ENCODE measurements at places on chromosomes 6 and 20. TPM values are rescaled to one million over a fixed set of nuclear protein-coding genes. Genes with fewer than 3 reads are reported as not detected.

- H3K4me1 ChIP-seq, result no peaks in the 10 kb centered on the region
- DNase-seq, result no peak
- no peak overlapping the region for H3K4me3 ChIP-seq
- H3K27me3 ChIP-seq, result no peaks in the 10 kb centered on the region
- H3K36me3 ChIP-seq, result peaks cover 6% of the 10 kb centered on the region
- no peak overlapping the region for H3K27ac ChIP-seq
Measured at GRCh38 chr20:21202259-21202658, 76.4 kb downstream of the KIZ start.

DNA sequence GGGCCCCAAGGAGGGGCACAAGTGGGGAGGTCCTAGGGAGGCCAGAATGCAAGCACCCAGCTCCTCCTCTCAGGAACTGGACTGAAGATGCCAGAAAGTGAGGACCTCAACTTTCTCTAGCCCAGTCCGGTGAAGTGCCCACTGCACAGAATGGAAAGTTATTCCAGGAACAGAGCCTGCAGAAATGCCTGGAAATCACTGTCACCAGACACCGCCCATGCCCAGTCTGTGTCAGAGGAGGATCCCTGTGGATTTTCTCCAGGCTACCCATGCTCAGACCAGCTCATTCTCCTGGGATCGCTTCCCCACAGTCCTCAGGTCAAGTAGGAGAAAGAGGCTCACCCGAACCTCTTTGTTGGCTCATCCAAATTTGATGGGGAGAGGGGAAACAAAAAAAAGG lies 6.5 kb downstream of the PRPH2 start:
- no peaks in the 10 kb centered on the region for H3K4me1 ChIP-seq
- no peak for DNase-seq
- H3K36me3 ChIP-seq, result no peaks in the 10 kb centered on the region
- H3K4me3 ChIP-seq, result no peak overlapping the region

DNA sequence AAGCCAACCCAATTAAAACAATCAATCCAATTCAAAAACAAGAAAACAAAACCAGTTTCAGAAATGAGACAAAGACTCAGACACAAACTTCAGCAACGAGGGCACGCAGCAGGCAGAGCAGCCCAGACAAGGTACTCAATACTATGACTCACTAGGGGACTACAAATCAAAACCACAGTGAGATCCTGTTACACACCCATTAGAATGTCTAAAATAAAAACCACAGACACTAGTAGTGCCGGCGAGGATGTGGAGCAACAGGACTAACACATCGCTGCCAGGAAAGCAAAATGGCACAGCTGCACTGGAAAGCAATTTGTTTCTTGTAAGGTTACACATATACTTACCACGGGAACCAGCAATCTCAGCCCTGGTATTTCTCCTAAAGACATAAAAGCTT lies 28.4 kb upstream of the MAS1L start:
- H3K27ac ChIP-seq, result no peak overlapping the region
- H3K36me3 ChIP-seq, result no peaks in the 10 kb centered on the region
- H3K4me1 ChIP-seq, result no peaks in the 10 kb centered on the region
- no peak for DNase-seq
- H3K27me3 ChIP-seq, result peaks cover 2% of the 10 kb centered on the region
- H3K4me3 ChIP-seq, result no peak overlapping the region

Gene C6orf141
- total RNA-seq, result 1.6 TPM

Gene COL19A1
- total RNA-seq, result 1.8 TPM

DNA sequence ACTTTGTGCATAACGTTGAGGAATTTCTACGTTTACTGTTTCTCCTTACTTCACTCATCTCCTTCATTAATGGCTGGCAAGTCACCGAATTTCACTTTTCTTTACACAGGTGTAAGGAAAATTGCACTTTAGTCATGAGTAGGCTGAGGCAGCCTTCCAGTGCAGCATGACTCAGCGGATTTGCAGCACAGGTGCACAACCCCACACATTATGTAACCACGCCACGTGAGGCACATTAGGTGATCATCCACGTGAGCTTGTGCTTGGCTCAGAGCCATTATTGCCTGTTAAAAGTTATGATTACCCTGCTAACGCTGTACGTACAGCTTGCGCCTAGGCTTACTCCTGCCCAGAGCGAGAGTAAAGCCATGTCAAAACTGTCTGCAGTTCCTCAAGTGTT lies 158.8 kb downstream of the NKAIN2 start:
- DNase-seq, result no peak
- H3K27ac ChIP-seq, result no peak overlapping the region
- H3K4me1 ChIP-seq, result no peaks in the 10 kb centered on the region
- H3K27me3 ChIP-seq, result no peaks in the 10 kb centered on the region
- H3K4me3 ChIP-seq, result no peak overlapping the region

- H3K4me3 ChIP-seq, result no peak overlapping the region
- no peaks in the 10 kb centered on the region for H3K4me1 ChIP-seq
- no peak for DNase-seq
Measured at GRCh38 chr6:3408665-3409064, 48.2 kb downstream of the SLC22A23 start.

Gene CLPSL1
- not detected for total RNA-seq

DNA sequence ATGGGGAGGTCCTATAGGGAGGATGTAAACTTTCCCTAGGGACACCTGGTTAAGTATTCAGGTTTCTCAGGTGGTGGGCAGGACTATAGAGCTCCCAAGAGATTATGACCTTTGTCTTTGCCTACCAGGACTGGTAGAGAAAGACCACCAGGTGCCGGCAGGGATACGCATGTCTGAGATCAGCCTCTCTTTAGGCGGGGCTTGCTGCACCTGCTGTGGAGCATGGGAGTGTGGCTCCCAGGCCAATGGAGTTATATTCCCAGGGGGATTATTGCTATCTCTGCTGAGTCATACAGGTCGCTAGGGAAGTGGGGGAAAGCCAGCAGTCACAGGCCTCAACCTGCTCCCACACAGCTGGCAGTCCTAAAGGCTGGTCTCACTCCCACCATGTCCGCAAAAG lies 280.5 kb upstream of the MMS22L start:
- no peak overlapping the region for H3K4me3 ChIP-seq
- H3K4me1 ChIP-seq, result no peaks in the 10 kb centered on the region
- H3K27ac ChIP-seq, result no peak overlapping the region

DNA sequence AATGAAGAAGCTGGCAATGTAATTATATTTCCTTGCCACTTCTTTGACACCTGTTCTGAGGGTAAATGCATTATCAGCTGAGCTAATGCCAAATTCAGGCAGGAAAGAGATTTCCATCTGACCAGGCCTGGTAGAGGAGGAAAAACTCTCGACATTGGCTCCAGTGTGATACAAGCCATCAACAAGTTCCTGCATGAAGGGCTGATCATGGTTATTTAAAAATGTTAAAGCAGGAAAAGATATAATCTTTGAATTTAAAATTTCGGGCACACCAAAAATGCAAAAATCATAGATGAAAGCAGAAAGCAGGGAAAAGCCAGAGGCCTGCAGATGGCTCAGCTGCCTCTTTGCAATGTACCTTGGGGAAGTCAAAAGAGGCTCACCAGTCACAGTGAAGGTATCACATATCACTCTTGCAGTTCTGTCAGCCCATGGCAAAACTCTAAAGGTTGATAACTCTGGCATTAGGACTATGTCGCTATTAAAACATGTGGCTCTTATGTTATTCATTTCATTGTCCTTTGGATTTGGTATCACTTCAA lies 39.1 kb downstream of the LGSN start:
- DNase-seq, result no peak
- no peak overlapping the region for H3K4me3 ChIP-seq
- no peaks in the 10 kb centered on the region for H3K27me3 ChIP-seq
- H3K27ac ChIP-seq, result no peak overlapping the region
- no peaks in the 10 kb centered on the region for H3K36me3 ChIP-seq

Gene CDSN
- not detected for total RNA-seq

GRCh38 chr6:89033461-89033860 lies 47.1 kb upstream of the PNRC1 start:
- no peak for DNase-seq
- H3K27ac ChIP-seq, result no peak overlapping the region
- no peak overlapping the region for H3K4me3 ChIP-seq
- peaks cover 6% of the 10 kb centered on the region for H3K4me1 ChIP-seq
- H3K36me3 ChIP-seq, result no peaks in the 10 kb centered on the region
- H3K27me3 ChIP-seq, result no peaks in the 10 kb centered on the region

DNA sequence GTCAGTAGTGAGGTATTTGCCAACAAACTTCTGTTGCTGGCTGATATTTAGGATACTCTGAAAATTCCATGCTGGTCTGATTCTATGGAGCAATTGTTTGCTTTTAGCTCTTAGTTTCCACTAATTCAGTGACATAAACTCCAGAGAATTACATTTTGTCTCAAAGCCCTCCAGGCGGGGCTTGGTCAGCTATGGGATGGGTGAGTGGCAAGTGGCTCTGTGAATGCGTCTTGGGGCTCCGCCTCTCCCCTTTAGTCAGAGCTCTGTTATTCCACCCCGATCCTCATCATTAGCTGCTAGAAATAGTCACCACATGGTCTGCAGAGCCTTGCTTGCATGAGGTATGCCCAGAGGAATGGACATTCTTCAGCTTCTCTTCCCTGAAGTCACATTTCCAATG lies 540.6 kb downstream of the QKI start:
- no peak for DNase-seq
- H3K27me3 ChIP-seq, result peaks cover 3% of the 10 kb centered on the region
- no peaks in the 10 kb centered on the region for H3K36me3 ChIP-seq
- no peaks in the 10 kb centered on the region for H3K4me1 ChIP-seq
- no peak overlapping the region for H3K27ac ChIP-seq

- no peak for DNase-seq
- H3K4me1 ChIP-seq, result no peaks in the 10 kb centered on the region
- no peak overlapping the region for H3K4me3 ChIP-seq
- no peaks in the 10 kb centered on the region for H3K36me3 ChIP-seq
- no peaks in the 10 kb centered on the region for H3K27me3 ChIP-seq
Measured at GRCh38 chr6:101403216-101403945, 9.9 kb downstream of the GRIK2 start.

DNA sequence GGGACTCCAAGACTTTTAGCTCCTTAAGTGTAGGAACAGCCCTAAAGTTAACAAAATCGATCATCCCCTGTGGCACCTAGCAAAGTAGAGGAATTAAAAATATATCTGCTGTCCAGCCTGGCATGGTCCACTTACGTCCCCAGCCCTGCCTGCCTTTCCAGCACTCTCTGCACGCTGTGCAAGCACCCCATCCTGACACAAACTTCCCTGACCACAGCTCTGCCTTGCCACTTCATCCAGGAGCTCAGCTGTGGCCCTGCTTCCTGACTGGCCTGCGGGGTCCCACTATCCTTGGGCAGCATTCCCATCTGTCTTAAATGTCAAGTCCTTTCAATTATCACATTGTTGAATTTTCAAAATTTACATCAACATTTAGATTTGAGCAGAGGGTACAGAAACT lies 39.0 kb downstream of the BLOC1S5 start:
- no peaks in the 10 kb centered on the region for H3K4me1 ChIP-seq

Gene MUCL3
- total RNA-seq, result not detected

Gene DEFB116
- not detected for total RNA-seq

DNA sequence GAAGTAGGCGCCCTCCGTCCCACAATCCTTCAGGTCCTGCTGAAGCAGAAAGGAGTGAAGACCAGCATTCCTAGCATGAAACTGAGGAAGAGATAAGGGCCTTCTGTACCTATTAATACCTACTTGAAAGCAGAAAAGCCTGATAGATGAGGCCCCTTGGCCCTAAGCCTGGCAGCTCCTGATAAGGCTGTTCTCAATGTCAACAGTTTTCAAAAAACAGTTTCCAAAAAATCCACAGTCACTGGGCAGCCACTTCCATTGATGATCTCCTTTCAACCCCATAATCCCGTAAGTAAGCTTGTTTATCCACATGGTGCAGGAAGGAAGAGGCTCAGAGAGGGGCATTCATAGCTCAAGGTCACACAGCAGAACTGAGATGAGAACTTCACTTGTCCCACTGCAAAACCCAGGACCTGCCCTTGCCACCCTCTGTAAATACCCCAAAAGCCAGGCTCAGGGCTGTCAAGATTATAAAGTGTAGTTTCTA lies 2.8 kb upstream of the E2F1 start:
- no peaks in the 10 kb centered on the region for H3K36me3 ChIP-seq
- H3K27me3 ChIP-seq, result no peaks in the 10 kb centered on the region
- no peak overlapping the region for H3K4me3 ChIP-seq
- no peak for DNase-seq
- no peaks in the 10 kb centered on the region for H3K4me1 ChIP-seq
- H3K27ac ChIP-seq, result no peak overlapping the region

GRCh38 chr6:106398621-106399020 lies 38.1 kb downstream of the CRYBG1 start:
- no peaks in the 10 kb centered on the region for H3K27me3 ChIP-seq
- H3K27ac ChIP-seq, result no peak overlapping the region
- no peaks in the 10 kb centered on the region for H3K36me3 ChIP-seq

Gene CST4
- total RNA-seq, result not detected

GRCh38 chr6:147046141-147046877 lies 157.9 kb upstream of the STXBP5 start:
- no peak overlapping the region for H3K27ac ChIP-seq
- no peaks in the 10 kb centered on the region for H3K4me1 ChIP-seq
- no peak overlapping the region for H3K4me3 ChIP-seq
- H3K27me3 ChIP-seq, result no peaks in the 10 kb centered on the region
- no peaks in the 10 kb centered on the region for H3K36me3 ChIP-seq

GRCh38 chr6:158321960-158322359 lies 9.7 kb downstream of the TULP4 start:
- no peaks in the 10 kb centered on the region for H3K27me3 ChIP-seq
- H3K4me1 ChIP-seq, result peaks cover 13% of the 10 kb centered on the region
- DNase-seq, result no peak
- H3K4me3 ChIP-seq, result no peak overlapping the region
- no peak overlapping the region for H3K27ac ChIP-seq

DNA sequence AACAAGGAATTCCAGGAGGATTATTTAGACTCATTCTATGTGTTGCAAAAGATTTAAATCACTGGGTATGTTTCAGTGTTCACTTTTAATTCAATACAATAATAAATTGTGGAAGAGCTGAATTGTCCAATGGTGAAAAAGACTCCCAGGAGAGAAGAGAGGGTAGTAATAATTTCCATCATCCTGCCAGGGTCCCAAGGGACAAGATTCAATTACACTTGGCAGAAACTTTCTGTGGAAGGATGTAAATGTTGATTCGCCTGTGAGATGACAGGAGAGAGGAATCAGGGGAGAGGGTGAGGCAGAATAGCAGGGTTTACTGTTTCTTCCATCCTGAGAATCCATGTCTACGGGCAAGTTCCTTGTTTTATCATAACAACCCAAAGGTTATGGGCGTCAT lies 342.7 kb downstream of the ESR1 start:
- H3K4me1 ChIP-seq, result no peaks in the 10 kb centered on the region
- H3K36me3 ChIP-seq, result peaks cover 11% of the 10 kb centered on the region
- no peaks in the 10 kb centered on the region for H3K27me3 ChIP-seq
- DNase-seq, result no peak

Gene ZNF217
- total RNA-seq, result 26.5 TPM

DNA sequence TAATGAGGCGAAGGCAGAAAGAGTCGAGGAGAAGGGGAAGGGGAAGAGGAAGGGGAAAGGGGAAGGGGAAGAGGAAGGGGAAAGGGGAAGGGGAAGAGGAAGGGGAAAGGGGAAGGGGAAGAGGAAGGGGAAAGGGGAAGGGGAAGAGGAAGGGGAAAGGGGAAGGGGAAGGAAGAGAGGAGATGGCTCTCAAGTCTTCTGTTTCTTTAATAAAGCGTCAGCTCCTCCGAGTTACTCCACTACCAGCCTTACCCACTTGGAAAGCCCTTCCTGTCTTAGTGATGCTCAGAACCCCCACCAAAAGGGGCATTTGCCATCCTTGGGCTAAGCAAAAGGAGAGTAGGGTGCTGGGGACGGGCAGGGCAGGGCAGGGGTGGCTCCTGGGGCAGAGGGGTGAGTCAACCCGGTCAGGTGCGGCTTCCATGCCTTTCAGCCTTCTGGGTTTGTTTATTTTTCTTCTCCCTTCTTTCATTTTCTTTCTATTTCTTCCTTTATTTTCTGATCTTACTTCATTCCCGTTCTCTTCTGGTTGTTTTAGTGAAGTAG lies 476 bp upstream of the CLIC5 start:
- H3K4me1 ChIP-seq, result no peaks in the 10 kb centered on the region
- no peaks in the 10 kb centered on the region for H3K36me3 ChIP-seq
- no peaks in the 10 kb centered on the region for H3K27me3 ChIP-seq

Gene BCAS1
- 2.5 TPM for total RNA-seq

Measured in aorta (tissue), 5 donors.